Osteocyte (in vitro differentiated cells): ENCODE measurements at places on chromosomes 11 and 22. TPM values are rescaled to one million over a fixed set of nuclear protein-coding genes. Genes with fewer than 3 reads are reported as not detected.

Gene FERMT3
- total RNA-seq = 0.94 and 1.4 TPM in 2 replicates

Gene OR56A4
- 0.08 and 0.10 TPM in 2 replicates for total RNA-seq

Gene OR51B2
- total RNA-seq = not detected in 2 replicates

Gene RIN1
- total RNA-seq = 21.0 and 23.6 TPM in 2 replicates

Gene CASP5
- not detected in 2 replicates for total RNA-seq

Gene OR52M1
- total RNA-seq = not detected in 2 replicates

Gene HPX
- total RNA-seq = 1.4 and 1.9 TPM in 2 replicates

Gene DEPDC7
- 2.9 and 3.7 TPM in 2 replicates for total RNA-seq

GRCh38 chr11:134332189-134332631 is 422 bp downstream of the GLB1L2 start:
- H3K36me3 ChIP-seq = no peaks in the 10 kb centered on the region
- no peak for DNase-seq
- H3K27ac ChIP-seq = no peak overlapping the region
- peaks cover 11% of the 10 kb centered on the region for H3K4me1 ChIP-seq

DNA sequence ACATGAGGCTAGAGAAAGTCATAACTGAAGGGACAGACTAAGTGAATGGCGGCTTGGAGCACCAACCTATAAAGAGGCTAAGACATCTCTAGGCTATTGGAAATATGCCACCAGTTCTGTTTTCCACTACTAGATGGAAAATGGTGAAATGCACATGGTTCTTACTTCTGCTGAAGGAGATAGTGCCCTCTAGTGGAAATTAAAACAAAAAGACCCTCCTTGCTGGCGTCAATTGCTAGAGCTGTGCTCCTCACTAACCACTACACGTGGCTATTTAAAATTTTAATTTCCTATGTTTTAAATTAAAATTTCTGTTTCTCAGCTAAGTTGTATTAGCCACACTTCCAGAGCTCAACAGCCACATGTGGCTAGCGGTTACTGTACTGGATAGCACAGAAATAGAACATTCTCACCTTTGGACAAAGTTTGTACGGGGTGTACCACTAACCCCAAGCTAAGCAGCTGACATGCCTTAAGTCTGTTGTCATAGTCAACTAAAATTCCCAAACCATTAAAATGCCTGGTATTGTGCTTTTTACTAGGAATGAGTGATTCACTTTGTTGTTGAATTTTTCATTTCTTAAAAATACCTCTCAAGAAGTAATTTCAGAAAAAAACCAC is 34.1 kb upstream of the CALCA start:
- peaks cover 30% of the 10 kb centered on the region for H3K27me3 ChIP-seq

DNA sequence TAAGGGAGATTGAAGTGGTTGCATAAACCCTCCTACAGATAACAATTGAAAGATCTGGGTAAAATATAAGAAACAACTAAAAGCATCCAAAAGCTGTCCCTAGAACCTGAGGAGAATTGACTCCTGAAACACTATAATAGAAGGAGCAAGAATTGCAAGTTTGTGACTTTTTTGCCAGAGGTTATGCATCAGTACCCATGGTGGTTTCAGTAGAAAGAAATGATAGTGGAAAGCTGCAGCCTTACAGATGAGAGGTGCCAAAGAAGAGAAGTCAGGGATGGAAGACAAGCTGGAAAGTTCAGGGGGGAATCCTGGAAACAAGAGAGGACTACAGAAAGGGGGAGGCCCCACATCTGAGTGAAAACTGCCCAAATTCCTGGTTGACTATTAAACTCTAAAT is 80.7 kb downstream of the PACS1 start:
- no peaks in the 10 kb centered on the region for H3K27me3 ChIP-seq
- no peak overlapping the region for H3K4me3 ChIP-seq
- H3K27ac ChIP-seq = peak overlapping the region; percentile 86
- no peak for DNase-seq
- H3K4me1 ChIP-seq = peaks cover 23% of the 10 kb centered on the region

- peaks cover 33% of the 10 kb centered on the region for H3K27me3 ChIP-seq
- no peaks in the 10 kb centered on the region for H3K36me3 ChIP-seq
- H3K27ac ChIP-seq = no peak overlapping the region
Observed at GRCh38 chr22:42434748-42435425, 2.7 kb upstream of the NFAM1 start.

GRCh38 chr11:68956142-68956541 is 24.6 kb downstream of the MRGPRD start:
- H3K27me3 ChIP-seq = no peaks in the 10 kb centered on the region
- DNase-seq = no peak
- H3K4me3 ChIP-seq = no peak overlapping the region

DNA sequence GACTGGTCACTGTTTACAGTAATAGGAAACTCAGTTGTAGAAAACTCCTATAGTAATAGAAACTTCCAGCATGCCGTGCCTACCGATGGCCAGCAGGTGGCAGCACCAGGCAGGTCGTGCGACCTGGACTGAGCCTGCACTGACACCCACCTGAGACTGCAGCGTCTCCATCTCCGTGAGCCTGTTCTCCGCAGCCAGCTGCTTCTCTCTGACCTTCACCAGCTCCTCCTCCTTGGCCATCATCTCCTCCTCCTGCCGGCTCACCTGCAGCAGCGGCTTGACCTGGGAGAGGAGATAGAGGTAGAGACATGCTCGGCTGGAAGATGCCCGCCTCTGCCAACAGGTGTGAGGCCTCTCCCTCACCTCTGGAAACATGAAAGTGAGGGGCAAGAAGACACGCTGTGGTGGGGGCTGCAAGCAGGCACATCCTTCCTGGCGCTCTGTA is 48.5 kb downstream of the APOL1 start:
- DNase-seq = peak; percentile 90
- peak overlapping the region; percentile 35 for H3K27ac ChIP-seq
- H3K36me3 ChIP-seq = peaks cover 61% of the 10 kb centered on the region
- no peaks in the 10 kb centered on the region for H3K27me3 ChIP-seq
- no peak overlapping the region for H3K4me3 ChIP-seq

DNA sequence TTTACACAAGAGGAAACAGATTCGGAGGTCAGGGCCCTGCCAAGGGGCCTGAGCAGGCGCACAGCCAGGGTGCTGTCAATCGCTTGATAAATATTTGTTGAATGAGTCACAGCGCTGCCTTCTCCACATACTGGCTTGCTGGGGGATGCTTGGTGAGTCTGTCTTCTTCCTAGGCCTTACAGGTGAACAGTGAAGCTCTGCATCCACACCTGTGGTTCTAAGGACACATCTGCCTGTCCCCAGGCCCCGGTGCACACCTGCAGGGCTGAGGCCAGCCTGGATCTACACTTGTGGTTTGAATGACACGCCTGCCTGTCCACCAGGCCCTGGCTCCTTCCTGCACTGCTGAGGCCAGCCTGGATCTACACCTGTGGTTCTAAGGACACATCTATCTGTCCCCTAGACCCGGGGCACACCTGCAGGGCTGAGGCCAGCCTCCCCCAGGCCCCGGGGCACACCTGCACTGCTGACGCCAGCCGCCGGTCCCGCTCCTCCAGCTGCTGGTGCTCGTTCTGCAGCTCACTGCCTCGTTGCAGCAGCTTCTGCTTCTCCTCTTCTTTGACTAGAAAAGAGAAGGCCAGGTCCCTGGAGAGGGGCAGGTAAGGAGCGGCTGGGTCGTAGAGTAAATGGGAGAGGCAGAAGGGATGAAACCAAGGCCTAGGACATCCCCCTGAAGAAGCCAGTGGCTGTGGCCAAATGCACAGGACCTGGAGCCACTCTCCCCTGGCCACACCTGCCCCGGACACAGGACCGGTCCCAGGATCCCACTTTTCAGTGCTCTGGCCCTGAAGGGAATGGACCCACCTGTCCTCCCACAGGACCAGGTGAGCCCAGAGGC is 124.6 kb downstream of the PHF21B start:
- H3K4me1 ChIP-seq = no peaks in the 10 kb centered on the region
- H3K27me3 ChIP-seq = no peaks in the 10 kb centered on the region
- no peak overlapping the region for H3K4me3 ChIP-seq

DNA sequence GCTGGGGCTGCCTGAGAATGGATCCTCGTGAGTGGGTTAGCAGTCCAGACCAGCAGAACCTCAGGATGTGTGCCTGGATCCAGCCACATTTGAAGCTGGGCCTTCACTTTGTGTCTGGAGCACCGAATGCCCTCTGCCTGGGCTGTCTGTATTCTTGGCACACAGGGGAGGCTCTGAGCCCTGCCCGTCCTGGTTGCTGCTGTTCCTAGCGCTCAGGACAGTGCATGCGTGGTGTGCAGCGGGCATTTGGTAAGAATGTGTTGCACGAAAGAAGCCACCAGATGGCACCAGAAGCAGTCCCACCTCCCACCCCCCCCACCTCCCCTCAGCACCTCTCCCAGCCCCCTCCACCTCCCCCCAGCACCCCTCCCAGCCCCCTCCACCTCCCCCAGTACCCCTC is 4.1 kb upstream of the MAPK11 start:
- H3K36me3 ChIP-seq = peaks cover 19% of the 10 kb centered on the region
- no peaks in the 10 kb centered on the region for H3K27me3 ChIP-seq
- H3K4me3 ChIP-seq = no peak overlapping the region
- no peak for DNase-seq

GRCh38 chr11:85941380-85941973 is 86.3 kb downstream of the CCDC83 start:
- no peaks in the 10 kb centered on the region for H3K36me3 ChIP-seq
- no peak overlapping the region for H3K4me3 ChIP-seq
- no peaks in the 10 kb centered on the region for H3K27me3 ChIP-seq
- no peaks in the 10 kb centered on the region for H3K4me1 ChIP-seq
- no peak overlapping the region for H3K27ac ChIP-seq

- H3K27me3 ChIP-seq = no peaks in the 10 kb centered on the region
- no peaks in the 10 kb centered on the region for H3K36me3 ChIP-seq
- peak; percentile 48 for DNase-seq
- peaks cover 21% of the 10 kb centered on the region for H3K4me1 ChIP-seq
Observed at GRCh38 chr11:130023204-130023603, 20.6 kb upstream of the PRDM10 start.

DNA sequence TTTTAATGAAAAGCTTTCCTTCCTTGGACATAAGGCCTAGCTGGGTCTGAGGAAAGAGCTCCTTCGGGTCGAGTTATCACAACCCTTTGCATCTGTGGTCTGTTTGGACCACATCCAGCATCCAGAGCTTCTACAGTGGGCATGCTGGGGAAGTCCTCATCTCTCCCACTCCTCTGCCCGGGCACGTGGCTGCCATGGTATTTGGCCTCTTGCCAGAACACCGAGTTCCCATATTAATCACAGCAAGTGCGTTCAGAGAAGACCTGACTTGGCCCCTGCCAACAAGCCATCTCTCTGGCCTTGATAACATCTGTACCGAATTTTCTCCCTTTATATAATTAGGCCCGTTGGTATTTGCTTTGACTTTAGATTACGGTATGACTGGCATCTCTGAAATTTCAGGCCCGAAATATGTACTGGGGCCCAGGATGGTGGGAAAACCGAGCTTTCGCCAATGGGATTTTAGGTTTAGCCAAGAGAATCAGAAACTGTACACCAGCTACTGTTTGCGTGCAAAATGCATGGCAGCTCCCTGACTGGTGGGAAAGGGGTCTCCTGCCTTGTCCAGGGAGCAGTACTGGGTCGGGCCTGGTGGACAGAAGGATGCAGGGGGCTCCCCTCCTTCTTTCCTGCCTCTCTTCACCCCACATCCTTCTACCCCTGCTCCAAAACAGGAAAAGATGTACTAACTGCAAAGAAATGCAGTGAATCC is 90.0 kb downstream of the MICAL2 start:
- H3K4me1 ChIP-seq = peaks cover 35% of the 10 kb centered on the region
- no peak overlapping the region for H3K4me3 ChIP-seq
- no peaks in the 10 kb centered on the region for H3K27me3 ChIP-seq
- H3K36me3 ChIP-seq = peaks cover 6% of the 10 kb centered on the region

DNA sequence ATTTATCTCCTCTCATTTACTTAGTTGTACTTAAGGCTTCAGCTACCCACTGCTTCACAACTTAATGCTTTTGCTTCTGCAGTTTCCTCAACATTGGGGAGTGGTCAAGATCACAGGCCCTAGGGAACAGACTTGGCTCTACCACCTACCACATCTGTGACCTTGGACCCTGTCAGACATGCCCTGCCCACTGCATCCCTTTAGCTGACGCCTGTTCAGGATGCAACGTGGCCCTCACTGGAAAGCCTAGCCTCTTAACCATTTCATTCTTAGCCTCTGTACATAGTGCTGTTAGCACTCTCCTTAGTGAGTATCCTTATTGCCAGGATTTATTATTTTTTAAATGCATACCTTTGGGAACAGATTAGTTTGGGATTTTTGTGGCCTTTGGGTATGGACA is 34.4 kb downstream of the TNRC6B start:
- peaks cover 9% of the 10 kb centered on the region for H3K36me3 ChIP-seq
- no peaks in the 10 kb centered on the region for H3K27me3 ChIP-seq
- no peak overlapping the region for H3K4me3 ChIP-seq
- peak; percentile 62 for DNase-seq
- peak overlapping the region; percentile 58 for H3K27ac ChIP-seq

- H3K4me3 ChIP-seq = no peak overlapping the region
- peaks cover 33% of the 10 kb centered on the region for H3K36me3 ChIP-seq
- peak overlapping the region; percentile 59 for H3K27ac ChIP-seq
- no peaks in the 10 kb centered on the region for H3K27me3 ChIP-seq
Observed at GRCh38 chr22:41350087-41350486, 31.7 kb upstream of the TEF start.

GRCh38 chr11:96464700-96465307 is 75.0 kb downstream of the JRKL start:
- no peak overlapping the region for H3K27ac ChIP-seq
- peaks cover 57% of the 10 kb centered on the region for H3K27me3 ChIP-seq
- peaks cover 2% of the 10 kb centered on the region for H3K4me1 ChIP-seq
- H3K36me3 ChIP-seq = no peaks in the 10 kb centered on the region
- H3K4me3 ChIP-seq = no peak overlapping the region
- no peak for DNase-seq

DNA sequence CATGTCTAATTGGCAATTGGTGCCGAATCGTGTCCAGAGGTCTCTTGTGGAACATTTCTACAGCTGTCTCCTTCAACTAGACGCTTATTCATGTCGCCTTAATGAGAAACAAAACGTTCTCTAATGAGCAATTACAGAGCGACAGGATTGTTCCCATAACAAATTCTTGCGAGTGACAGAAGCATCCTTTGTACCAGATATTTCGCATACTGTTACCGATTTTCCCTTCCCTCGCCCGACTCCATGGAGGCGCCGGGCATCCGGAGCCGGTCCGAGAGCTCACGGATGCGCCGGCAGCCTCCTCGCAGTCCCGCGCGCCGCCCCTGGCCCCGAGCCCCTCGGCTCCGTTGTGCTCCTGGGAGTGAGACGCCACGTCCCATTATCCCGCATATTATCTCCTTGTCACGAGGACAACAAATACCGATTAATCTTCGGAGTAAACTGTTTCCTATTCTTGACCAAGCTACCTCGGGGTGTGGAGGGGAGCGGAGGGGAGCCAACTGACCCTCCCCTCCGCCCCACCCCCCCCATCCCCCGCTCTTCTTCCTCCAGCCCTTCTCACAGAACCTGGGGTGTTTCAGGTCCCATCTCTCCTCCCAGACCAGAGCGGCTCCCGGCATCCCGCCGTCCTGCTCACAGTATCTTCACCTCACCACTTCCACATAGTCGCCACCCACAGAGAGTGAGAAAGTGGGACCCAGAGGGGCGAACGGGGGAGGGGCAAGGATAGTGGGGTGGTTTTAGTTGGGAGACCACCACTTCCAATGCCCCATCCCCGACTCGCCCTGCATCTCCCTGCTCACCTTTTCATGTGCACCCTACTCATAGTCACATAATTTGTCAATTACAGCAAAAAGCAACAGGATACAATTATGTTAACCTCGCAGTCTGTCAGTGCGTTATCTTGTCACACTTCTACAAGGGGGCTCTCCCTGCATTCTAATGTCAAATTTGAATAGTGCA is 11.4 kb downstream of the PAX6 start:
- peaks cover 88% of the 10 kb centered on the region for H3K27me3 ChIP-seq
- H3K4me1 ChIP-seq = peaks cover 33% of the 10 kb centered on the region
- DNase-seq = no peak
- no peaks in the 10 kb centered on the region for H3K36me3 ChIP-seq
- no peak overlapping the region for H3K27ac ChIP-seq
- H3K4me3 ChIP-seq = no peak overlapping the region
